ENCODE measurements at places on chromosomes 3 and 15.

- H3K4me1 ChIP-seq = no peaks in the 10 kb centered on the region
- DNase-seq = no peak
- H3K36me3 ChIP-seq = no peaks in the 10 kb centered on the region
- H3K4me3 ChIP-seq = no peak overlapping the region
- no peak overlapping the region for H3K27ac ChIP-seq
Observed at GRCh38 chr3:55868347-55868746, 381.2 kb upstream of the WNT5A start.

DNA sequence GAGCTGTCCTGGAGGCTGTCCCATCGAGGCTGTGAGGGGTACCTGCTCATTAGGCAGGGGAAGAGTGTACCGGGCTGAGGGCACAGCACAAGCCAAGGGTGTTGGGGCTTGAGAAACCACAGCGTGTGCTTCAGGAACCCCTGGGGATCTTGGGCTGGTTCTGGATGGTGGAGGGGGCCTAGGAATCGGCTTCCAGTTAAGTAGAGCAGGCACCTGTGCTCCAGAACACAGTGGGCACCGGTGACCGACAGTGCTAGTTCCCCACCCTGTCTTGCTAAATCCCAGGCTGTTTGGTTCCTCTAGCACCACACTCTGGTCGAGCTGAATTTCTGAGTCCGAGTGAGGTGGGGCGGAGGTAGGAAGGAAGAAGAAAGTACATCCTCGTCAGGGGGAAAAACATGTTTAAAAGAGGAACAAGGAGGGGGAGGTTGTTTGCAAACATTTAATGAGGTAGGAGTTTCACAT is 29.1 kb downstream of the SLC6A6 start:
- no peak for DNase-seq
- H3K36me3 ChIP-seq = peaks cover 17% of the 10 kb centered on the region

GRCh38 chr15:74011610-74012009 is 17.1 kb downstream of the PML start:
- peaks cover 46% of the 10 kb centered on the region for H3K4me1 ChIP-seq
- no peak for DNase-seq
- H3K4me3 ChIP-seq = no peak overlapping the region

DNA sequence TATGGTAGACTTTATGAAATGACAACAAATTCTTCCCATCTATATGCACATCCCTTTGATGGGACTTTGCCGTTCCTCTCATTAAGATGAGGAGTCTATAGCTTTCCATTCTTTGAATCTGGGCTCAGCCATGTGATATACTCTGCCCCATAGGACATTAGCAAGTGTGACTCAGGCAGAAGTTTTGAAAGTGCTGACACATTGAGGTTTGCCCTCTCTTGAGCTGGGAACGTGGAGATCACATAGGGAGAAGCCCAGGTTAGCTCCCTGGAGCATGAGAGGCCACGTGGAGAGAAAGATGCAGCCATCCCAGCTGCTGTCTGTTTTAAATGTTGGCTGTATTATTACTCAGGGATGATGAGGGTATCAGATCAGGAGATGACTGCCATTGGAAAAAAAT is 67.7 kb upstream of the OXTR start:
- H3K27me3 ChIP-seq = no peaks in the 10 kb centered on the region
- no peaks in the 10 kb centered on the region for H3K36me3 ChIP-seq
- no peak for DNase-seq

DNA sequence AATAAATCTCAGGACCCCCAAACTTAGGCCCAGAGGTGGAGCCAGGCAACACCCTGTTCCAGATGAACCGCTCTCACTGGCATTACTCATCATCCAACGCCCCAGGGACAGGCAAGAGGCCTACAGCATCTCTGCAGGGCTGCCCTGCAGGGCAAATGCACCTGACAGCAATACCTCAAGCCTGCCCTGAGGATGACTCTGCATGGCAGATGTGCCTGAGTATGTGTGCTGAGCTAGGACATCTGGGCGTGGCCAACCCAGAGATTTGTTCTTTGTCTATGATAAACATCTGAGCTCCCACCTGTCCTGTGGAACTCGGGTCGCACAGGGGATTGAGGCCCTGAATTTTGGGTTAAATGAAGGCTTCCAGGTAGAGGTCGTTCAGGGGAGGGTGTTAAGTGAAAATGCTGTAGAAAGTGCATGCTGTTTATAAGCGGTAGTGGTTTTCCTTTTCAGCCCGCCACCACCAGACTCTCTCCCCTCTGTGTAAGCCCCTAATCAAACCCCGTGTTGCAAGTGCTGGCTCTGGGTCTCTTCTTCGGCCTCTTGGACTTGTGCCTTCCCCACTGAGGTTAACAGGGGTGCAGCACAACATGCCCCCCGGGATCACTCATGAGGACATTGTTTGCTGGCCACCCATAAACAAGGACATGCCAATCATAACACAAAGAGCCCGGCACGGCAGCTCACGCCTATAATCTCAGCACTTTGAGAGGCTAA is 92.3 kb downstream of the ATP10A start:
- H3K4me1 ChIP-seq = peaks cover 4% of the 10 kb centered on the region
- no peak overlapping the region for H3K27ac ChIP-seq
- DNase-seq = peak; percentile 35
- H3K36me3 ChIP-seq = peaks cover 18% of the 10 kb centered on the region
- no peaks in the 10 kb centered on the region for H3K27me3 ChIP-seq

GRCh38 chr3:133535971-133536881 is 37.3 kb upstream of the CDV3 start:
- DNase-seq = no peak
- H3K27ac ChIP-seq = no peak overlapping the region
- no peaks in the 10 kb centered on the region for H3K36me3 ChIP-seq
- no peak overlapping the region for H3K4me3 ChIP-seq
- no peaks in the 10 kb centered on the region for H3K27me3 ChIP-seq
- no peaks in the 10 kb centered on the region for H3K4me1 ChIP-seq

- H3K4me1 ChIP-seq = no peaks in the 10 kb centered on the region
- no peak overlapping the region for H3K4me3 ChIP-seq
- no peaks in the 10 kb centered on the region for H3K27me3 ChIP-seq
- H3K36me3 ChIP-seq = peaks cover 35% of the 10 kb centered on the region
Observed at GRCh38 chr3:134527538-134528186, 41.8 kb downstream of the CEP63 start.

DNA sequence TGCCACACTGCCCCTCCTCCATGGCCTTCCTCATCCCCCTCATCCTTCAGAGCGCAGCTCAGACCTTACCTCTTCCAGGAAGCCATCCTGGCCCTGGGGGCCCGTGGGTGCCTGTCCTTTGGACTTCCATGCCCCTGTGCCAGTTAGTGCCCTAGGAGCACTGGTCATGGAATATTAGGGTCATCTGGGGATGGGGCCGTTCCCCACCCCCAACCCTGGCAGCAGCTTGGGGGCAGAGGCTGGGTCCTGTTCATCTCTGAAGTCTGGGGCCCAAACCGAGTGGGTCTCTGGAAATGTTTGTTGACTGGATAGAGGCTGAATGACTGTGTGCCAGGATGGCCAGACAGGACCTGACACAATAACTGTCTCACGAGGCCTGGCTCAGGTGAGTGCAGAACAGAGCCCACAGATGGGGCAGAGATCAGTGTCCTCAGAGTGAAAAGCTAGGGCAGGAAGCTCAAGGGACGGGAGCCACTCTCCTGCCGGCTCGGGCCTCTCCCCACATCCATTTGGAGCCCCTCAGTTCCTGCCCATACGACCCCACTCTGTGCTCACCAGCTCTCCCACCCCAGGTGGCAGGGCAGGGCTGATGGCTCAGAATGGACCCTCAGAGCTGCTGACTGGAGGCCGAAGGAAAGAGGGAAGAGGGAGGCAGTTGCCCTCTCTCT is 62.5 kb downstream of the TLE3 start:
- DNase-seq = no peak
- H3K4me1 ChIP-seq = no peaks in the 10 kb centered on the region
